ENCODE measurements at places on chromosomes 2 and 18.

- no peak for DNase-seq
Observed at GRCh38 chr2:45001869-45002385, 7.3 kb downstream of the SIX2 start.

DNA sequence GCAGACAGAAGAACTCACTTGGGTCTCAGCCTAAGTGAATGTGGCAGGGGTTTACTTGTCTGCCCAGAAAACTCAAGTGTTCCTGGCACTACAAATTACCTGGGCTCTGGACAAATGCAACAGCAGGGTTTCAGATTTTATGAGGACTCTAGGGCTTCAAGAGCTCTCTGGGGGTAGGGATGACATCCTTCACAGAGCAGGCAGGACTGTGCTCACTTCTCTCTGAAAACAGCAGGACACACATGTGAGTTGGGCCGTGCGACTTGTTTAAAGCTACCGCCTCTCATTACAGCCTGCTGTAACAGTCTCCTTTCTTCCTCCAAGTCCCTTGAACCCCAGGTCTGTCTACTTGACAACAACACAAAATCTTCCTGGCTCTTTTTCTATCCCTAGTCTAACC, 212.6 kb downstream of the EN1 start:
- DNase-seq, result no peak

- DNase-seq, result no peak
Observed at GRCh38 chr18:51137026-51137729, 60.3 kb downstream of the MEX3C start.

DNA sequence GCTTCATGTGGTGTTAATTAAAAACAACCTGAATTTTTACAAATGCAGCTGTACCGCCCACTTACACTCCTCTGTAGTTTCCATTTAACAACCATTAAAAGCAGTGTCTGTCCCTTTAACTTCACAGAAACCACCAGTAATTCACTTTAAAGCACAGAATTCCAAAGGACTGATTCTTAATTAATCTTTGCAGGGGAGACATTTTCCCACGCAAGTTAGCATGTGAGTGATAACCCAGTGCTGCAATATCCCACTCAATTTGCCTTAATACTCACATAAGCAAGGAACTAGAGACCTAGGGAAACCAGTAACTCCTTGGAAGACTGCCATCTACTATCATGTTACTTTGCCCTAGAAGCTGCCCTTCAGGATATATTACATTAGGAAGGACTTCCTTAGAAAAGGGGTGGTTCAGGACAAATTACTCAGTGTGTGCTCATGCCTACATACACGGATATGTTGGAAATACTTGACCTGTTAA, 102.3 kb downstream of the OSR1 start:
- DNase-seq, result no peak

GRCh38 chr2:152460567-152460966, 125.6 kb downstream of the FMNL2 start:
- DNase-seq, result no peak
